ENCODE measurements at places on chromosomes 3 and 15.
A peak's percentile ranks its signal among the peaks of the same experiment; 100 is the strongest.

- no peak for DNase-seq
Observed at GRCh38 chr3:139318431-139318816, 25.4 kb upstream of the MRPS22 start.

- DNase-seq = no peak
Observed at GRCh38 chr3:119211193-119211592, 29.5 kb downstream of the B4GALT4 start.

DNA sequence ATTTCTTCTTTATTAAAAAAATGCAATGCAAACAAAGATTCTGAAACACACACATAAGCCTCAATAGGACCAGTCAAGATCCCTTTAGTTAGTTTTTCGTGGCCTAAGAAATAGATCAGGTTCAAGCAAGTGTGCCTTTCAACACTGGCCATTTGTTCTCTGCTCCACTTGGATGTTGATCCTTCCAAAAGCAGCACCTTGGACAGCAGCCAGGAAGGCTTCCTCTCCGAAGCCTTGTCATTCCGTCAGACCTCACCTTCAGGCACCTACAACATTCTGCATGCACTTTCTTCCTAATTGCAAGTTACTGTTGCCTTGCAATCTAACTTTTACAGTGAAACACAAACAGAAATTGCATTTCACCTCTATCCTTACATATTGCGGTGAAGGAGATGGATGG is 155.9 kb upstream of the FEZF2 start:
- no peak for DNase-seq

DNA sequence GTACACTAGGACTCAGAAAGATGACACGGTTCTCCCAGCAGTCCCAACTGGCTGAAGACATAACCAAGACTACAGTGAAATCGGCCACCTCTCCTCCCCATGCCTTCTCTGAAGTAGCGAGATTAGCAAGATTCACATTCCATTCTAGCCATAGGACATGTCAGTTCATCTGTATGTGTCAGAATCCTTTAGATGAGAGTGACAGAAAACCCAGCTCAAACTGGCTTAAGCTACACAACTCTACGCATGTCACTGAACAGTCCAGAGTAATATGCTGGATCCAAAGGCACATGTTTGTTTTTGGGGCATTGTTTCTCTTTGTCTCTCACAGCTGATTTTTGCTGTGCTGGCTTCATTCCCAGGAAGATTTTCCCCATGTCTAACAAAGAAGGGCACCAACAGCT is 75.8 kb downstream of the RARB start:
- no peak for DNase-seq

DNA sequence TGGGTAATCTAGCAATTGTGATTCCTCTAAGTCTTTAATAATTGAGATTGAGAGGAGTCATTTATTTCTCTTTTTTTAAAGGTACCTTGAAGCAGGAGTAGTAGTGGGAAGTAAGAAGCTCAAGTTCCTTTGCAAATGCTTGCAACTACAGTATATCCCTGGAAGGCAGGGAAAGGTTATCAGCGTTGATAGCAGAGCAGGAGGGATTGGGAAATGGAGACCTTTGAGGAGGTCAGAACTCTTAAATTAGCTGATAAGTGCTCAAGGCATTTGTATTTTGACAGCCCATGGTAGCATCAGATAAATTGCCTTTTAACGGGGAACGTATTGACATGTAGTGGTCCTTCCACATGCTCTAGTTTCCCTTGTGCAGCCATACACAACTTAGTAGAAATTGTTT is 47.7 kb downstream of the MEF2A start:
- DNase-seq = no peak

DNA sequence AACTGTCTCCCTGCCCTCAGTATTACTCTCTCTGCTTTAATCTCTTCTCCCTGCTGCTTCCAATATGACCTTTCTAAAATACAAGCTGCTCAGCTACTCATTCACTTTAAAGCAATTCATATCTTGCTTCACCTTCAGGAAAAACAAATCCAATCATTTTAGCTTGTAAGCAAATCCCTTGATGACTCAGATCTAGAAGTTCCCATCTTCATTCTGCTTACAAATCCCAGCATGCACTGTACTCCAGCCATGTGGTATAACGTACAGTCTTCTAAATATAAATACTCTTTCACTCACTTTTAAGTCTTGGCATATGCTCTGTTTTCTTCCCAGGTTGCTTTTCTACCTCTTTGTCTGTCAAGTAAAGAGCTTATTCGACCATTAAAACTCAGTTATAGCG is 1009.1 kb upstream of the SEMA6D start:
- no peak for DNase-seq

DNA sequence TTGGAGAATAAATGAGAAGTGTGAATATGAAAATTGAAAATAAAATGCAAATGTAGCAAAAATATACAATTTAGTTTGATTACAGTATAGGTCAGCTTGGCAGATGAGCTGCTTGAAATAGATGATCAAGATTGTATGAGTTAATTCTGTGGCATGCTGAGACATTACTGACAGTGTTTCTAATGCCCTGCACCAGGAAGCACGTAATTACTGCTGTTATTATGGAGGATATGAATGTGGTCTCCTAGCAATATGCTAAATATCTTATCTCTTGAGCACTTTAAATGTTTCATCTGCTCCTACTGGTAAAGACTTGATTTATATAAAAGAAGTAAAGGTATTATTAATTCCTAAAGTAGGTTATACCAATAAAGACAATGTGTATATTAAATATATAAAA is 1015.5 kb downstream of the PLOD2 start:
- DNase-seq = no peak

- DNase-seq = no peak
Observed at GRCh38 chr15:59104602-59104911, 389 bp upstream of the CCNB2 start.

DNA sequence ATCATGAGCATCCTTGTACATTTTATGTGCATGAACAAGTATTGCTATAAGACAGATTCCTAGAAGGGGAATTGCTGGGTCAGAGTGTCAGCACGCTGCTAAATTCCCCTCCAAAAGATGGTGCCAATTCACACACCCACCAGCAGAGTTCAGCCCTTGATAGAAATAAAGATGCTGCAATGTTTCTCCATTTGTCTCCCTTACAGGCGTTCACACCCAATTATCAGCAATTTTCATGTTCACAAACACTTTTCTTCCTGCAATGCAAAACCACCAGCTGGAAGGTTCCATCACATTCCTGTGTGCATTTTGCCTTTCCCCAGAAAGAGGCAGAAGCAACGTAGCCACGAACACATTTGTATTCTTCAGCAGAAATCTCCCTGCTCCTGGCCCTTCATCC is 3.3 kb upstream of the TAMM41 start:
- no peak for DNase-seq

GRCh38 chr3:123653221-123653682 is 68.4 kb upstream of the HACD2 start:
- DNase-seq = peak; percentile 58

- DNase-seq = no peak
Observed at GRCh38 chr3:6526861-6527260, 334.1 kb upstream of the GRM7 start.

GRCh38 chr15:66654361-66654738 is 47.7 kb upstream of the SMAD6 start:
- DNase-seq = no peak

- no peak for DNase-seq
Observed at GRCh38 chr15:47184003-47184907, 533.0 kb upstream of the SEMA6D start.

DNA sequence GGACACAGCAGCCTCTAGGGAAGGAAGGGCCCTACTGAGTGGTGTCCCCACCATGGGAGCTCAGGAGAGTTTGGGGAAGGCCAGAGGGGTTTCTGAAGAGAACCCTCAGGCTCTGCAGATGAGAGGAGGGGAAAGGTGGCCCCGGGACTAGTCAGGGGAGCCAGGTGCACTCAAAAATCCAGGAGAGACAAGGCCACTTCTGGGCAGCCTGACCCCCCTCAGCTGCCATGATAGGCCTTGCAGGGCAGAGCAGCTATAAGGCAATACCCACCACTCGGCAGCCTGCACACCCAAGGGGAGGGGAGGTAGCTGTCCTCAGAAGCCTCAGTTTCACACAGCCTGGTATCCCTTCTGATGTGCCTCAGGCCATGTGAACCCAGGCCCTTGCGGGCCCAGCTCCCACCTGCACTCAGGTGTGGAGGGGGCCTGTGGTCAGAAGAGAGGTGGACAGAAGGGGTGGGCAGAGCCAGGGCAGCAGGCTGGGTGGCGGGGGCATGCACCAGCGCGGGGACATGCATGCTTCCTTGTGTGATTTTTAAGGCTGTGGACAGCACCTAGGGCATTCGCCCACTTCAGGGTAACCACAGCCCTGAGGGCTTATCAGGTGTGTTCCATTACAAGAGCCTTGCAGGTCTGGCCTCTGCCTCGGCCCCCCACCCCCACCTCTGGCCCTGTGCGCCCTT is 34.6 kb downstream of the SRPRB start:
- DNase-seq = no peak

DNA sequence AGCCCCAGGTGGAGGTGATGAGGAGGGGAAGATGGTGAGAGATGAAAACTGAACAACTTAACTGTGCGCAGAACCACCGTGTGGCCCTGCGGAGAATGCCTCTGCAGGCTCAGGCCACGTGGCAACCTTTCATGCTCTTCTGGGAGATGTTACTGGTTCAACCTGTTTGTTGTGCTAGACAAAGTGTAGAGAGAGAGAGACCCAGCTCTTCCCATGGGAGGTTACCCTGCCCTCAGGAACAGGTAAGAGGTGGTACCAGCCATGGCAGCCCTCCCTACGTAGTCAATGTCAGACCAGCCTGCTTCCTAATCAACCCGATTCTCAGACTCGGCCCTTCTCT is 37.0 kb upstream of the HACD2 start:
- DNase-seq = no peak

DNA sequence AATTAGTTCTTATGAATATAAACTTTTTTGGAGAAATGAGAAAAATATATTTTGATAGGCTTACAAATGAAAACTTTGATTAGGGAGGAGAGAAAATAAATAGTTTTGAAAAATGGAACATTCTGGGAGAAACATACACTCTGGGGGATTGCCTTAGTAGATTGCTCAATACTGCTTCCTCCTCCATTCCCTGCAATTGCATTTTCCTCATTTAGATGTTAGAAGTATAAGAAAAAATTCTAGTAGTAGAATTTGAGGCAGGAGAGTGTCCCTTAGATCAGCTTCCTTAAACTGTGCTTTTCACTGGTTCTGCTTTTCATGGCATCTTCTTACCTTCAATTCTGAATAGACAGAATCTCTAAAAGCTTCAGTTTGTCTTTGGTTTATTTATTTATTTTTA is 46.2 kb upstream of the CTDSPL2 start:
- peak; percentile 57 for DNase-seq

GRCh38 chr3:50010959-50011358 is 71.0 kb downstream of the RBM6 start:
- no peak for DNase-seq

DNA sequence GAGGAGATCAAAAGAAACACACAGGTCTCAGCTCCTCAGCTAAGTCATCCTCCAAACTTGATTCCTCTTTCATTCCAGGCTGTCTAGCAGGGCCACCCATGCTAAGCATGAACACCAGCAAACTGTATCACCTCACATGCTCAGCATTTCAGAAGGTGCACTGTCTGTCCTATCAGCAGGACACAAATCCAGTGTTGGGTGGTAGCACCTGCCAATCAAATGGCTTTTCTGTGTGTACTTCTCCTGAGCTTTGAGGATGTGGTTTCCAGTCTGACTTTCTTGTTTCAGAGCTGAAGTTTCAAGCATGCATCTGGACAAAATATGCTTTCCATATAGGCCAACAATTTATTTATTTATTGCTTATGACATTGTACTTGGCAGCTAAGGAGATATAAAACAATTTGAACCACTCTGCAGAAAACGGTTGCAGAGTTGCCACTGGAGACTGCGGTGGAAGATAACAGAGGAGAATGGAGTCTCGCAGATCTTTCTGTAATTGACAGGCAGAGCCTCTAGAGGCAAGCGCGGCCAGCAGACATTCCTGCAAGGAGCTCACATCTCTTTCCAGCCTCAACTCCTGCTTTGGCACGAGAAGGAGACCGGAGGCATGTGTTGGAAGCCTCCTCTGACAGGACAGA is 167.1 kb upstream of the WNT5A start:
- no peak for DNase-seq

DNA sequence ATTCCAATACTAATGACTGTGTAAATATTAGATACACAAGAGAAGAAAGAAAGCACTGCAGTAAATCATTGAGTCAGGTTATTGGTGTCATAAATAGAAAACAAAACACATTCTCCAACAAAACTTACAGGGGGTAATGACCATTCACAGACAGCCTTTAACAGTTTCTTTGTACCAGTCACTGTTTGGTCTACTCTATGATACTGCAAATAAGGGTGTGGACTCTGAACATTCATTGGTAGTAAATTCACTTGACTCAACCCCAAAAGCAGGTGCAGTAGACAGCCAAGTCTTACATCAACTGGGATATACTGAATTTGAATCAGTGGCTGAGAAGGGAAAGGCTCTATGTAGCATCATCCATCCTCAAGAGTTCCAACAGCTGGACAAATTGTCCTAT is 463.5 kb downstream of the FOXP1 start:
- no peak for DNase-seq

GRCh38 chr3:31300456-31301443 is 232.0 kb upstream of the STT3B start:
- DNase-seq = no peak

- no peak for DNase-seq
Observed at GRCh38 chr15:40338921-40339620, 1.7 kb downstream of the CCDC9B start.

- no peak for DNase-seq
Observed at GRCh38 chr3:29268651-29269050, 12.2 kb upstream of the RBMS3 start.

GRCh38 chr3:151899996-151900395 is 26.6 kb downstream of the SUCNR1 start:
- no peak for DNase-seq

Data from suppressor macrophage treated with lipopolysaccharide for 1 hour (primary cell).